ENCODE measurements at places on chromosomes 4 and X. TPM values are rescaled to one million over a fixed set of nuclear protein-coding genes. Genes with fewer than 3 reads are reported as not detected.

PDHA2 gene
- total RNA-seq, result not detected

MAGEA2 gene
- total RNA-seq, result not detected

DNA sequence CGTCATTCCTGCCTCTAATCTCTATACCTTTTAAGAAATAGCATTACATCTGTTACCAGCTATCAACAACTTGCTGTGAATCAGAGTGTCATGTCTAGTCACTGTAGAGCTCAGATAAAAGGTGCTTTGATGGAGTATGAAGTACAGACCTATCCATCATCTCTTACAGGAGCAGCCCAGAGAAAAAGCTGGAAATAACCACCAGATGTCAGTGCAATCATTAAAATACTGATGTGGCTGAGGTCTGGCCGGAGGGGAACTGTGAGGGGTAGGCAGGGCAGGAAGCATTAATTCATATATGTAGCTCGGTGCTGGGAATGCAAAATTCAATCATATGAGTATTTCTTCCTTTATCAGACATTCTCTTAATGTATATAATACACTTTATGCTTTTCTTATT, 100.6 kb downstream of the AKAP4 start:
- no peak overlapping the region for H3K27ac ChIP-seq
- H3K36me3 ChIP-seq, result no peaks in the 10 kb centered on the region

DNA sequence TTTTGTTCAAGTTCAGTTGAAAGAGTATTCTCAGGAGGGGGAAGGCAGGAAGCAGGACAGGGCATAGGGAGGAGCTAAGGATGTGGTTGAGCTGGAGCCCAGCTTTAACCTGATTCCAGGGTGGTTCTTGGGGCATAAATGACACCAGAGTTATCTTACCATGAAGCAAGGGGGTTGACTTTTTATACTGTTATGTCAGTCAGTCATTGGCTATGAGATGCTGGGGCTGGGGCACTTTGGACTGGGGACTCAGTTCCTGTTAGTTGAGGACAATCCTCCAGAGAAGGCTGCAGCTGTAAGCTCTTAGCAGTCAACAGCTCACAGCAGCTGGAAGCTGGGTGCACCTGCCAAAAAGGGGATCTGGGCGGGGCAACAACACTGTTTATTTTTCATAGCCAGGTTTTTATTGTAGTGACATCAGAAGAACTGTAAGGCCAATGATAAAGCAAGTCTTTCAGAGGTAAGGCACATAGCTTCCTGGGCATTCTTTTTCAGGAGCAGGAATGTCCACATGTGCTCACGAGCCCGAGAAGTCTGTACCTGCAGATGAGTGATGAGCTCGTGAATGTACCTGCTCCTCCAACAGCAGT, 78.5 kb downstream of the MID1IP1 start:
- peaks cover 22% of the 10 kb centered on the region for H3K4me1 ChIP-seq
- no peaks in the 10 kb centered on the region for H3K27me3 ChIP-seq
- H3K36me3 ChIP-seq, result no peaks in the 10 kb centered on the region
- H3K27ac ChIP-seq, result peak overlapping the region; percentile 42
- peak; percentile 72 for DNase-seq

- H3K4me3 ChIP-seq, result no peak overlapping the region
- no peaks in the 10 kb centered on the region for H3K4me1 ChIP-seq
- no peaks in the 10 kb centered on the region for H3K27me3 ChIP-seq
- H3K36me3 ChIP-seq, result no peaks in the 10 kb centered on the region
These were observed 214.4 kb upstream of the PPP1R2C start for GRCh38 chrX:42992199-42992943.

- H3K4me1 ChIP-seq, result no peaks in the 10 kb centered on the region
- H3K27me3 ChIP-seq, result no peaks in the 10 kb centered on the region
- no peak for DNase-seq
- H3K36me3 ChIP-seq, result no peaks in the 10 kb centered on the region
These were observed 450.7 kb downstream of the UBE2NL start for GRCh38 chrX:144334577-144334976.

DNA sequence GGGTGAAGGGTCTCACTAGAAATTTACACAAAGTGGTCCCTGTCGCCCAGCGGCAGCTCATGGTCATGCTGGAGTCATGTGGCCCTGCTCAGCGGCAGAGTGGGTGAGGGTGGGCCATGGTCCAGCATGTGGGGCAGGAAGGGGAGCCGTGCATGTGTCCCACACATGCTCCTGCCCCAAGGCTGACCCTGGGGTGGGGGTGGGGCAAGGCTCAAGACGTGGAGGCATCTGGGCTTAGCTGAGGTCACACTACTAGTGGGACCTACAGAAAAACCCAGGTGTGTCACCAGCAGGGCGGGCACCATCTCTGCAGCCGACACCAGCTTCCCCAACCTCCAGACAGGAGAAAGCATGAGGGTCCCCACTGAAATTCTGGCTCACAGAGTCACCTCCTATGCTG, 42.4 kb downstream of the EVC start:
- no peaks in the 10 kb centered on the region for H3K4me1 ChIP-seq
- H3K27ac ChIP-seq, result no peak overlapping the region
- H3K4me3 ChIP-seq, result no peak overlapping the region
- H3K27me3 ChIP-seq, result no peaks in the 10 kb centered on the region
- H3K36me3 ChIP-seq, result no peaks in the 10 kb centered on the region

All from thymus (tissue), 14 donors.